ENCODE measurements at places on chromosomes 6 and 20.

GRCh38 chr20:37347347-37347823 lies 1.4 kb downstream of the SRC start:
- no peak for DNase-seq

DNA sequence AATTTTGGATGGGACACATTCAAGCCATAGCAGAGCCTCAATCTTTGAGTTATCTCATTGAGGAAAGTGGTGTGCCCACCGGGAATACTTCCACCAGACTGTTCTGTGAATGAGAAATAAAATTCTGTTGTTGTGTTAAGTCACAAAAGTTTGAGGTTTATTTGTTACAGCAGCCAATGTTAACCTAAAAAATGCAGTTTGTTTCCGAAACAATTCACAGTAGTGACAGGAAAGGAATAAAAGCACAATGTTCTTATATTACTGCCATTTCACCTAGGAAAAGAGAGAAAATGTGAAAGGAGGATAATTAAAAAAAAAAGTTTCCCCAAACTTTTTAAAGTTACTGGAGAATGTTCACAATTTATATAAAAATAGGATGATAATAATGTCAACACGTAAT lies 344.6 kb downstream of the CD83 start:
- no peak for DNase-seq

DNA sequence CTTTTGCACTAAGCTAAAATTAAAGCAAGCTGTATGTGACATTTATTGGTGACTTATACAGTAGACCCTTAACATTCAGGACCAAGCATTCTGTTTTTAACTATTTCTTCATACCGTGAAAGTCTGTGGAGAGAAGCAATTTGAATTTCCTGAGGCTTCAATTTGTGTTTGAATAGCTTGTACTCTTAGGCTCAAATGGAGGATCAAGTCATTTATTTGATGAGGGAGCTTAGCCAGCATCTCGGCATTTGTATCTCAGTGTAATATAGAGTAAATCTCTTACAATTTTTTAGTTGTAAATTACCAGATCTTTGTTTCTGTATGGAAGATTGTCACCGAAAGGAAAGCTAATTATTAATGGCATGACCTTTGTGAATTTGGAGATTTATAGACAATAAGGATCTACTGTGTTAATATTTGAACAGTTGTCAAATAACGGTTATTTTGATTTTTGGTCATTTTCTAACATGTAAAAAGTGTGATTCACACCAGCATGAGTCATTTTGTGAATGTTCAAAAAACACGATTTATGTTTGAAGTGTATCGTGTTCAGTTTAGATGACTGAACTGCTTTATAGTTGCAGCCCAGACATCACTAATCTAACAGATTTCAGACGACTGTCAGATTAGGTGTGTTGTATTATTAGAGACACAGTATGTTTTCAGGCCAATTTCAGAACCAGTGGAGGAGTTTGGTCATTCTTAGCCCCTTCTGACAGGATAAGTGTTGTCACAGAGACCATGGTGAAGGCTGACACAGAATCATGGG lies 332.9 kb downstream of the CDKAL1 start:
- DNase-seq, result no peak

DNA sequence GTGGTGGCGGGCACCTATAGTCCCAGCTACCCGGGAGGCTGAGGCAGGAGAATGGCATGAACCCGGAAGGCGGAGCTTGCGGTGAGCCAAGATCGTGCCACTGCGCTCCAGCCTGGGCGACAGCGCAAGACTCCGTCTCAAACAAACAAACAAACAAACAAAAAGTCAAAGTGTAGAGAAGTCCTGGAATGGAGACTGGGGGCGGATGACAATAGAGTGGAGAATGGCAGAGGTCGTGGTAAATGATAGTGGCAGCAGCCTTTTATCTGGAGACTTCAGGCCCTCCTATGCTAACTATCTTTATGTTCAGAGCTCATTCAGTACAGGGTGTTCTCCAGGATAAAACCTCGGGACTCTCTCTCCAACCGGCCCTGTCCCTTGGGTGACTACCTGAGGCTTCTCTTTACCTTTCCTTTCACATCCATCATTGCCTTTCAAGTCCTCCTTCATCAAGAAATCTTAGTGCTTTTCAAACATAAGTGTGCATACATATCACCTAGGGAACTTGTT lies 1.4 kb upstream of the FKBPL start:
- no peak for DNase-seq

DNA sequence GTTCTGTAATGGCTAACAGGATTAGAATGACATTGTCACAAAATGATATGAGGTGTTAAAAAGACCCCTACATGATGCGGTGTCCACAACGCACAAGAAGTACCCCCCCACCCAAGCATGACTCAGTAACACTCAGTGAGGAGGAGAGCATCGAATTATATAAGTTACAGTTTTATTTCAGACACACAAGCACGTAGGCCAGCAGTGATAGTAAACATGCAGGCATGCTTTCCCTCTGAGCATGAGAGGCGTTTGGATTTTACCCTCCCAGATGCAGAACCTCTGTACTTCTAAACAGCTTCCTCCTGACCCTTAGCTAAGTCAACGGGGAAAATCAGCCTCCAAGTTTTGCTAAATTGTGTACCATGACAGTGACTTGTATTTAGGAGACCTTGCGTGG lies 23.9 kb downstream of the GNAS start:
- no peak for DNase-seq

DNA sequence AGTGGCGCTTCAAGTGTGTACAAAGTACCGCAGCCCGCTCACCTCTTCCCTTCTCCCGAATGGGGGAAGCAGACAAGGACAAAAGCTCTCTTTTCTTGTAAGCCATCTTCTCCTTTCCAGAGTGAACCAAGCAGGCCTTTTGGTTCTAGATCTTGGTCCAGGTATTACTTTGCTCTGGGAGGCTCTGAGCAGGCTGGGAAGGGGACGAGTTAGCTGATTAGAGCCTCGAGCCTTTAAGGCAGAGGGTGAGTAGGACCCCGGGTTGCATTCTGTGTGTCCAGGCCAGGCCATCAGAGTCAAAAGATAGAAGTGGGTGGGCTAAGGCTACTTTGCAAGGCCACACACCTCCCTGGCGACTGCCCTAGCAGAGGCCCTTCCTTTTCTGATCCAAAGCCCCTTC lies 57.6 kb downstream of the GTF2H5 start:
- DNase-seq, result no peak

DNA sequence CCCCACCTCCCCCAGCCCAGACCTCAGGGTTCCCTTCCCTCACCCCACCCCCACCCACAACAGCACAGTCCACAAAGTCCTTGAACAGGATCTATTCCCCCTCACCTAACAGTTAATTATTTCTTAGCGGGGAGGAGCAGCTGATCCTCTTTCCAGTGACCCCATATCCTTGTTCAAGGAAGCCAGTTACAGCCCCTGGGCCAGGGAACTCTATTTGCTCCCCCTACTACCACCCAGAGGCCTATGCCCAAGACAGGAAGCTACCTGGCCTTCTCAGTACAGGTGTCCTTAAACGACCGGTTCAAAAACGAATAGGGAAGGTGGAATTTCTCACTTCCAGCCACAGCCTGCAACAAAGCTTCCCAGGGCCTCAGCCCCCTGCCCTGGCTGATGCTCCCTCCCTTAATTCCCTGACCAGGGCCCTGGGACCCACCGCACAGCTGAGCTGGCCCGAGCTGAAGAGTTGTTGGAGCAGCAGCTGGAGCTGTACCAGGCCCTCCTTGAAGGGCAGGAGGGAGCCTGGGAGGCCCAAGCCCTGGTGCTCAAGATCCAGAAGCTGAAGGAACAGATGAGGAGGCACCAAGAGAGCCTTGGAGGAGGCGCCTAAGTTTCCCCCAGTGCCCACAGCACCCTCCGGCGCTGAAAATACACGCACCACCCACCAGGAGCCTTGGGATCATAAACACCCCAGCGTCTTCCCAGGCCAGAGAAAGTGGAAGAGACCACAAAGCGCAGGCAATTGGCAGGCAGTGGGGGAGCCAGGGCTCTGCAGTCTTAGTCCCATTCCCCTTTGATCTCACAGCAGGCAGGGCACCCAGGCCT lies 778 bp downstream of the MCCD1 start:
- no peak for DNase-seq
